ENCODE measurements at places on chromosomes 6 and 20.

DNA sequence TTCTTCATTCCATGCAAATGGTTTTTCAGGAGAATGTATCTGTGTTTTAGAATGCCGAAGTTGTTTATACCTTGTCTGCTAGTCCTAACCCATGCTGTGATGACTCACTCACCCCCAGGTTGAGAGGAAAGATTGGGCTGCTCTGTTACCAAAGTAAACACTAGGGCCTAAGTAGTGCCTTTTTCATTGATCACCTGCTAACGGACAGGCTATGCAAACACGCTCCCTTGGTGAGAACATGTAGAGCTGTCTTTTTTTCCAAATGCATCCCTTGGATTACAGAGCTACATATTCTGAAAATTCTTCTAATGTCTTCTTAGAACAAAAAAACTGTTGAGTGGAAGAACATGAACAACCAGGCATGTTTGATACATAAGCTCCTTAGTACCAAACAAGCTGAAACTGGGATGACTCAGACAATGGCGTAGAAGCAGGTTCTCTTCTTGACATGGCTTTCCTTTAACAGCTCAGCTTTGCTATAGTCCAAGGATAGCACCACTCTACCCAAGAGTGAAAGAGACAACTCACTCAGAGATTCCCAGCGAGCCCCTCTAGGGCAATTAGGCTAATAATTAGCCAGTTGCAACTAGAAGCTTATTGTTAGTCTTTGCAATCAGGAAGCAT lies 20.5 kb downstream of the PERP start:
- peak; percentile 79 for DNase-seq

DNA sequence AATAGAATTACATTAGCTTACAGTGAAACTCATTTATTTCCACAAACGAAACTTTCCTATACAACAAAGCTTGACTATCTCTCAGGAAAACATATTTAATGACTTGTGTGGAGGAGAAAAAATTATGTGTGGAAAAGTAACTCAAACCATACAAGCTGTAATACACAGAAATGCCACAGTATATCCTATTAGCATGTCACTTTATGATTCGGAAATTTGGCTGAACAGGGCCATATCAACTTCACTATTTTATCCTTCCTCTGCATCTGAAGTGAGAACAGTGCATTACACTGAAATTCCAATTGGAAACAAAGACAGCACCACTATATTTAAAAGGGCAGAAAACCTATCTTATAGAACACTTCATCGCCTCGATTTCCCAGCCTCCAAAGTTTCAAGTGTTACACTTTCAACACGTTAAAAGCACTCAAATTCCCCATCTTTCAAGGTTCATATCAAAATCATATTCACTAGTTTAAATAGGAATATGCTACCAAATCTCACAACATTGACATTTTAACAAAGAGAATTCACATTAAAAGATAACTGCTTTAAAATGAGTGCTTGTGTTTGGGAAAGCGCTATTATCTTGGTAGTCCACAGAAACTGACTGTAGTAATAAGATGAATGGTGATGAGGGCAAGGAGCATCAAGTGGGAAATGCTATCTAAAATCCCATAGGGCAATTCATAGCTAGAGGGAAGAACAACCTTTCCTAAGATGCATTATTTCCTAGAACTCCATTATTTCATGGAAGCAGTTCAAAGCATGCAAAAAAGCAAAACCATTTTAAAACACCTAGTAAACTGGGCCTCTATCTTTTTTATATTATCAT lies 1.8 kb downstream of the REV3L start:
- DNase-seq, result no peak

- no peak for DNase-seq
These were observed 11.3 kb downstream of the CYP24A1 start for GRCh38 chr20:54162378-54163009.

DNA sequence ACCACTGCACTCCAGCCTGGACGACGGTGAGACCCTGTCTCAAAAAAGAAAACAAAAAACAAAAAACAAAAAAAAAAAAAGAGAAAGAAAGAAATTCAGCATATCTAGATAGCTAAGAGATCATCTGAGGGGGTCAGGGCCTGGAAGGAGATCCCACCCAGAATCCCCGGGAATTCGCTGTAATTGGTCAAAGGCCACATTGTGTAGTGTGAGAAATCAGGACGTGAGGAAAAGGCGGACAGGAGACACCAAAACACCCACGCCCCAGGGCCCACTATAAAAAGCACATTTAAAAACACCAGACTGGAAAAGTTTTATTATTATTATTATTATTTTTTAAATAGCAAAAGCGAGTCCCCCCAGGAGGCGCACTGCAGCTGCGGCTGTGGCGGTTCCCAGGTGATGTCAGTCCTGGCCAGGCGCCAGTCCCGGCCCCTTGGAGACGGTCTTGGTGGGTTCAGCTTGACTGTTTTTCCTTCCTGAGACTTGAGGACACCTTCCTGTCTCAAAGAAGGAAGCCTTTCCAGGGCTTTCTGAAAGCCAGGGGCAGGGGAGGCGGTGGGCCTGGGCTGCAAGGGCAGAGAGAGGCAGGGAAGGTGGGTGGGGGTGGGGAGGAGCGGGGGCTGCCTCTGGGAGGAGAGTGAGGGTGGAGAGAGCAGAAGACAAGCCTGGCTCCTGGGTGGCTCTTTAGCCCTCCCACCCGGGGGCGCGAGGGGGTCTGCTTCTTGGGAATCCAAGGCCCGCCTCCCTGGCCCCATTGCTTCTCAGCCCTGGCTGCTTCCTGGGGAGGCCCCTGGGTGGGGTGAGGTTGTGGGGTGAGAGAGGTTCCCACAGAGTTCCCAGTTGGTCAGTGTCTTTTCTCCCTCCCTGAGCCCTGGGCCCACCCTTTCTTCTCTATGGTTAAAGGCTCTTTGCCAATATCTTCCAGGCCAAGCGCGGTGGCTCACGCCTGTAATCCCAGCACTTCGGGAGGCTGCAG lies 14.5 kb downstream of the TCF15 start:
- DNase-seq, result no peak

DNA sequence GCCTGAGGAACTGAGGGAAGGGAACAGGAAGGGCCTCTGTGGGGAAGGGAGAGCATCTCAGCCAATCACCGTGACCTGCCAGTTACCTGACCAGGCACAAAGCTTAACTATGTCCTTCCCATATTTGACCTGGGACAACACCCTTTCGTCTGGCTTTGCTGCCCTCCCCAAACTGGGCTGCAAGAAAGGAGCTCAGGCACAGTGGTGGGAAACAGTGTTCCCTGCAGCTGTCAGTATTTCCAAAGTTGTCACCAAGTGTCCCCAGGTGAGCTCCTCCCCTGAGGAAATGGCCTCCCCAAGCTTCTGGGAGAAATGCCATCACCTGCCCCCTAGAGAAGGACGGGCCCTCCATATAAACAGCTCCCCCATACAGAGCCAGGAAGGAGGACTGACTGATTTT lies 17.9 kb downstream of the NCR2 start:
- DNase-seq, result no peak

DNA sequence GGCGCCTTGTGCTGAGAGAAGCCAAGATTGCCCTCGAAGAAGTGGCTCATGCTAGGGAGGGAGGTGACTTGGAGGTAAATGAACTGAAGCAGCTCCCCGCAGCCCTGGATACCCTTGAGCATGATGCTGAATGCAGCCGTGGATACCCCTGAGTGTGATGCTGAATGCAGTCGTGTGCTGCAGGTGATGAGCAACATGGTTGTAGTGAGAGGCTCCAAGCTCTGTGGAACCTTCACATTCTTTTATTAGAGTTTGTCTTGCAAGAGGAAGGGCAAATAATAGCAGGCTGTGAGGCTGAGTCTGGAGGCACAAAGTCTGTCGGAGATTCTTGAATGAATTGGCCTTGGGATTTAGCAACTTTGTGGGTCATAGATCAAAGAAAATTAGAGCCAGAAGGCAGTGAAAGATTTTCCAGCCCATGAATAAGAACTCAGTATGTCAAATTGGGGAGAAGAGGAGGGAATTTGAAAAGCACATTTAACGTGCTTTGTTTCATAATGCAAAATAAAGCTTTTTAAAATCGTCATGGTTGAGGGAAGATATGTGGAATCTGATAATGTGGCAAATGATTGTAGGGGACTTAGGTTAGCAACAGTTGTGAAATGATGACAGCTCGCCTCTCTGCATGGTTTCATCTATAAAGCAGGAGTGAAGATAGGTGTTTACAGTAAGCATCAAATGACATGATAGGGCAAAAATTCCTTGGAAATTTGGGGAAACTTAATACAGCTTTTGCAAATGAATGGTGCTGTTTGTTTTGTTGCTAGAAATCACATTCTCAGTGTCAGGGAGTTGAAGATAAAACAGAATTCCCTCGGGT lies 120.1 kb upstream of the TIAM2 start:
- DNase-seq, result no peak

DNA sequence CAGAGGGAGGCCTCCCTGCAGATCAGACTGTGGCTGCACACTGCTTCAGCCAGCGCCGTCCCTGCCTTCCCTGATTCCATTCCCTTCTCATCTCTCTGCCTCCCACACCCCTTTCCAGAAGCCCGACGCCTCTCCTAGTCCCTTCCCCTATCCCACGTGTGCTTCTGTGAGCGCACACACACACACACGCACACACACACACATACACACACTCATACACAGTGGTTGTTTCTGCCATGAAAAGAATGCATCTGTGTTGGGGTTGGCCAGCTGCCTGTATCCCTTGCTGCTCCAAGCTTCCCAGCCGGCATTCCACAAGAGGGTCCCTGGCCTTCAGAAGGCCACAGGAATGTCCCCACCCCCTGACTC lies 51.7 kb downstream of the MOCS1 start:
- peak; percentile 88 for DNase-seq

DNA sequence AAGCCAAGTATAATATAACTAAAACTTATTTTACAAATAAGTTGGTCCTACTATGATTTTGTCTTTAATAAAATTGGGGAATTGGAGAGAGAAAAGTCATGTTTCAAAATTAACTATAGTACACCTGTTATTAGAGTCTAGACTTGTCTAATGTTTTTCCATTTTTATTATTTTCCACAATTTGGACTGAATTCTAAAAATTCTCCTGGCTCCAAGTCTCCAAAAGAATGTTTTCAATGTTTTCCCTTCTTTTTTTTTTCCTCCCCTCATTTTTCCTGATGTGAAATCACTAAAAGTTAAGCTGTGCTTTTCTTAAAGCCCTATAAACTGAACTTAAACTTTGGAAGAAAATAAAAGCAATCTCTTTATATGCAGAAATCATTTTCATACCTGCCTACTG lies 11.3 kb downstream of the PTGIS start:
- no peak for DNase-seq

DNA sequence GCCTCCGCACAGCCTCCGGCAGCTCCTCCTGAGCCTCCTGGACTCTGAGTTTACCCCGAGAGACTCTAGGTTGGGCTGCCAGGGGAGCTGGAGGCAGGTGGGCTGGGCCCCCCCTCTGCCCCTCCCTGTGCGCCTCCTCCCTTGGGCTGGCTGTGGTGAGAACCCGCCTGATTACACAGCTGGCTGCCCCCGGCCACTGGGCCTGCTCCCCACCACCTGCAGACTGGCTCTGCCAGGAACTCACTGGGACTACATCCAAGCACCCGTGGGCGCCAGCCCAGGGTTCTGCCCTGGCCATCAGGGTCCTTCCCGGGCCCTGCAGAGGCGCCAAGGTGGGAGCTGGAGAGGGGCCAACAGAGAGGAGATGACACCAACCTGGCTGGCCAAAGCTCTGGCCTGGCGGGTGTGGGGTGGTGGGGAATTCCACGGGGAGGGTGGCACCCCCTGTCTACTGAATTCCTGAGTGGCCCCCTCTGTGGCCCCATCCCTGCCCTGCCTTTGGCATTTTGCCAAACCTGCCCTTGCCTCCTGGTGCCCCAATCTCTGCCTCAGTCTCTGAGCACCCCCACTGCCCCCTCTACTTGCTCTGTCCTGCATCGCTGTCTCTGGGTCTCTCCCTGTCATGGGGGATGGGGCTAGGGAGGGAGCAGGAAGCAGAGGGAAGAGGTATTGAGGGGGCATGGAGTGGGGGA lies 21.9 kb upstream of the CDH22 start:
- no peak for DNase-seq

- no peak for DNase-seq
These were observed 84.5 kb downstream of the MAP3K7 start for GRCh38 chr6:90502381-90502780.

GRCh38 chr20:49291200-49291599 lies 13.3 kb upstream of the ZNFX1 start:
- no peak for DNase-seq

- DNase-seq, result no peak
These were observed 57.6 kb upstream of the FOXQ1 start for GRCh38 chr6:1254326-1254725.

DNA sequence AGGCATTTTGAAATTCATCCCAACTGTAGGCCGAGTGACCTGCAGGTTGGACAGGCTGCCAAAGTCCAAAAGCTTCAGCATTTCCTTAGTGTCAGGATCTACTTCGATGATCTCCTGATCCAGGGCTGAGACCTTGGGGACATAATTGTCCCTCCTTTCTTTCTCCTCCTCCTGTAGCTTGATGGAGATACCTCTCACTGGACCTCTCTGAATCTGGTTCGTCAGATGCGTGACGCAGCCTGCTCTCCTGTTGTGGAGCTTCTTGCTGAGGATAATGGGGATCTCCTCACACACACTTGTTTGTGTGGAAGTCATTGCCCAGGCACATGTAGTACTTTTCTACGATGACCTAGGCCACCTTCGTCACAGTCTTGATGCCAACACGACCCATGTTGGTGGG lies 1.5 kb upstream of the MAS1L start:
- no peak for DNase-seq

DNA sequence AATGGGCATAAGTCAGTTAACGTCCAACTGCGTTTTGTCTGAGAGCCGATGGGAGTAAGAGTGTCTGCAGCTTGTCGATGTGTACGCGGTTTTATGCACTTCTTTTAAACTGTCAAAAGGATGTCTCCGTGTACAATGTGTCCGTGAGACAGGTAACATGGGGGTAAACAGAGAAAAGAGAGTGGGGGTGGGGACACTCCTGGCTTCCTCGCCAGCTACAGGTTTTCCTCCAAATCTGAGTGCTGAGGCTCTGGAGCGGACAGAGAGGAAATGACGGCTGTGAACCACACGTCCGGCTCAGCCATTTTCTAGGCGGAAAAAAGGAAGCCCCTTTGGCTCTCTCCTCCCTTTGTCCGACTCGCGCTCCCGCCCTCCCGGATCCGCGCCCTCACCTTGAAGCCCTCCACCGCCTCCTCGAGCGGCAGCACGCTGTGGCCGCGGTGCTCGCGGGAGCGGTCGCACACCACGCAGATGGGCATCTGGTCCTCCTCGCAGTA lies 916 bp downstream of the TRIM27 start:
- DNase-seq, result no peak
